ENCODE measurements at places on chromosomes 16 and 17.

DNA sequence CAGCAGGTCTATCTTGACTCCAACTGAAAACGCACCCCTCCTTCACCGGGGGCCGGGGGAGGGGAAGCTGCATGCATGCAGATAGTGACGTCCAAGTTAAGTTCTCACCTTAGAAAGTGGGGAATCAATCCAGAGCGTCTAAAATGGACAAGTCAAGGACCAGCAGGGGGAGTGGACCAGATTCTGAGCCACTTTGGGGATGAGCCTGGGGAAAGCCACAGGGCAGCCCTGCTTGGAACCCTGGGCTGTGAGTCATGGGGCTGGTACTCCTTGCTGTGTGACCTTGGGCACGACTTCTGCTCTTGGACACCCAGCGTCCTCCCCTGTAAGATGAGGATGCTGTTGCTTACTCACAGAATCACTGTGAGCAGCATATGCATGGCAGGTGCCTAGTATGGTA lies 9.1 kb downstream of the TNFRSF13B start:
- H3K36me3 ChIP-seq = no peaks in the 10 kb centered on the region
- no peak overlapping the region for H3K4me3 ChIP-seq
- no peaks in the 10 kb centered on the region for H3K4me1 ChIP-seq
- DNase-seq = no peak
- no peak overlapping the region for H3K27ac ChIP-seq

DNA sequence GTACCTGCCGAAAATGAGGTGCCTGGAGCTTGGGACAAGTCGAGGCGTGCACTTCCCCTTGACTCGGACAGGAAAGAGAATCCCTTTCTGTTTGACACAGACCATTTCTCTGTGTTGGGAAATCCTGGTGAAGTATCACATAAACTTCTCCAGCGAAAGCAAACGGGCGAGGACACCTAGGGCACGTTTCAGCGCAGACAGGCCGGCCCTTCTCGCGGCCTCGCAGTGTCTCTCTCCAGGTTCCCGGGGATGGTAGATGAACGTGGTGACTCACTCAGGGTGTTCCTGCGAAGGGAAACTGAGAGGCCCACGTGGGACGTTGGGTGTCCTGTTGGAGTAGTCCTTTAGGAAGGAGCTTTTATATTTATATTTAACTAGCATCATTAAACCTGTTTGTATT lies 36.3 kb upstream of the ZNF750 start:
- DNase-seq = no peak
- H3K27ac ChIP-seq = no peak overlapping the region
- H3K4me1 ChIP-seq = peaks cover 16% of the 10 kb centered on the region
- H3K27me3 ChIP-seq = no peaks in the 10 kb centered on the region
- H3K4me3 ChIP-seq = no peak overlapping the region
- H3K36me3 ChIP-seq = no peaks in the 10 kb centered on the region

GRCh38 chr17:29914819-29915537 lies 15.1 kb downstream of the SSH2 start:
- no peaks in the 10 kb centered on the region for H3K36me3 ChIP-seq
- H3K27me3 ChIP-seq = no peaks in the 10 kb centered on the region
- no peak for DNase-seq

- peak; percentile 76 for DNase-seq
- no peaks in the 10 kb centered on the region for H3K27me3 ChIP-seq
- H3K4me3 ChIP-seq = no peak overlapping the region
Observed at GRCh38 chr16:29290631-29291247, 115.8 kb downstream of the NPIPB11 start.

DNA sequence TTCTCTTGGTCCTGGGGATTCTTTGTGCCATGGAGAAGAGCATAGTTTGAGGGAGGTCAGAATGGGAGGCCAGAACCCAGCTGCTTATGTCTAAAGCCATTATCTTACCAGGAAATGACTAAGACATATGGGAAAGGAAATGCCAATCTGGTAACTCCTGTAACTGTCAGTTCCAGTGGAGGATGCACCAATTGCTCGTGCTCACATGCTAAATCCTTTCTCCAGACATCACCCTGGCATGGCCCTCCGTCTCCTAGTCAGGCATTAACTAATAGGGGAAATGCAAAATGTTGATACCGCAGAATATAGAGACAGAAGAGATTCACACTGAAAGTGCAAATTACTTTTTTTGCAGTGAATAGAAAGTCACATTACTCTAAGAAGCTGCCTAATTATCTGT lies 255.6 kb upstream of the HSBP1 start:
- H3K36me3 ChIP-seq = no peaks in the 10 kb centered on the region
- no peak for DNase-seq
- H3K27me3 ChIP-seq = no peaks in the 10 kb centered on the region
- peaks cover 20% of the 10 kb centered on the region for H3K4me1 ChIP-seq

- H3K27ac ChIP-seq = no peak overlapping the region
- no peak overlapping the region for H3K4me3 ChIP-seq
- no peaks in the 10 kb centered on the region for H3K36me3 ChIP-seq
- no peaks in the 10 kb centered on the region for H3K27me3 ChIP-seq
Observed at GRCh38 chr17:78885956-78886355, 17.0 kb downstream of the CEP295NL start.

- H3K27ac ChIP-seq = no peak overlapping the region
- no peaks in the 10 kb centered on the region for H3K27me3 ChIP-seq
- no peak for DNase-seq
- no peaks in the 10 kb centered on the region for H3K36me3 ChIP-seq
- H3K4me3 ChIP-seq = no peak overlapping the region
Observed at GRCh38 chr16:15653227-15653626, 3.2 kb downstream of the NDE1 start.

- no peaks in the 10 kb centered on the region for H3K36me3 ChIP-seq
- H3K27me3 ChIP-seq = peaks cover 4% of the 10 kb centered on the region
- DNase-seq = no peak
- H3K27ac ChIP-seq = no peak overlapping the region
Observed at GRCh38 chr16:55487048-55487803, 8.2 kb downstream of the MMP2 start.

- no peaks in the 10 kb centered on the region for H3K27me3 ChIP-seq
- DNase-seq = no peak
- H3K36me3 ChIP-seq = no peaks in the 10 kb centered on the region
- no peak overlapping the region for H3K27ac ChIP-seq
Observed at GRCh38 chr16:62079236-62079635, 43.0 kb upstream of the CDH8 start.

GRCh38 chr17:58365185-58365979 lies 13.4 kb upstream of the SUPT4H1 start:
- H3K4me1 ChIP-seq = peaks cover 15% of the 10 kb centered on the region
- no peak overlapping the region for H3K4me3 ChIP-seq
- no peaks in the 10 kb centered on the region for H3K36me3 ChIP-seq
- H3K27ac ChIP-seq = no peak overlapping the region
- no peak for DNase-seq

- no peak for DNase-seq
- H3K4me1 ChIP-seq = peaks cover 19% of the 10 kb centered on the region
- H3K27ac ChIP-seq = no peak overlapping the region
Observed at GRCh38 chr16:23670137-23670776, 8.4 kb upstream of the PLK1 start.

DNA sequence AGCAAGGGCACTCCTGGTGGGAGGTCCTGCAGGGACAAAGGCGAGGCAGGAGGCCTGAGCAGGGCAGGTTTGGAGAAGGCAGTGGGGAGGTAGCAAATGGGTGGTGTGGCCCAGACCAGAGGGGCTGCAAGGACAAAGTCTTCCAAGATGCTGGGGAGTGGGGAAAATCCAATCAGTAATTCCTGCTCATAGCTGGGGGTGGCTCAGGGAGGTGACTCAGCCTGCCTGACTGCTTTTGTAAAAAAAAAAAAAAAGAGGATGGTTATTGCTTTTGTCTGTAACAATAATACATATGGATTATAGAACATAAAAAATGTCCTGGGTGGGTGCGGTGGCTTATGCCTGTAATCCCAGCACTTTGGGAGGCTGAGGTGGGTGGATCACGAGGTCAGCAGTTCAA lies 5.2 kb downstream of the IL34 start:
- H3K4me3 ChIP-seq = no peak overlapping the region
- H3K27ac ChIP-seq = no peak overlapping the region
- no peaks in the 10 kb centered on the region for H3K27me3 ChIP-seq
- no peaks in the 10 kb centered on the region for H3K36me3 ChIP-seq
- no peaks in the 10 kb centered on the region for H3K4me1 ChIP-seq
- no peak for DNase-seq

GRCh38 chr17:82310877-82311276 lies 6.5 kb downstream of the CD7 start:
- H3K4me3 ChIP-seq = no peak overlapping the region
- H3K36me3 ChIP-seq = no peaks in the 10 kb centered on the region
- H3K27ac ChIP-seq = no peak overlapping the region
- H3K4me1 ChIP-seq = peaks cover 6% of the 10 kb centered on the region
- no peak for DNase-seq

GRCh38 chr16:2437032-2437790 lies 8.0 kb downstream of the CCNF start:
- H3K27ac ChIP-seq = no peak overlapping the region
- no peak overlapping the region for H3K4me3 ChIP-seq
- DNase-seq = no peak
- no peaks in the 10 kb centered on the region for H3K27me3 ChIP-seq

DNA sequence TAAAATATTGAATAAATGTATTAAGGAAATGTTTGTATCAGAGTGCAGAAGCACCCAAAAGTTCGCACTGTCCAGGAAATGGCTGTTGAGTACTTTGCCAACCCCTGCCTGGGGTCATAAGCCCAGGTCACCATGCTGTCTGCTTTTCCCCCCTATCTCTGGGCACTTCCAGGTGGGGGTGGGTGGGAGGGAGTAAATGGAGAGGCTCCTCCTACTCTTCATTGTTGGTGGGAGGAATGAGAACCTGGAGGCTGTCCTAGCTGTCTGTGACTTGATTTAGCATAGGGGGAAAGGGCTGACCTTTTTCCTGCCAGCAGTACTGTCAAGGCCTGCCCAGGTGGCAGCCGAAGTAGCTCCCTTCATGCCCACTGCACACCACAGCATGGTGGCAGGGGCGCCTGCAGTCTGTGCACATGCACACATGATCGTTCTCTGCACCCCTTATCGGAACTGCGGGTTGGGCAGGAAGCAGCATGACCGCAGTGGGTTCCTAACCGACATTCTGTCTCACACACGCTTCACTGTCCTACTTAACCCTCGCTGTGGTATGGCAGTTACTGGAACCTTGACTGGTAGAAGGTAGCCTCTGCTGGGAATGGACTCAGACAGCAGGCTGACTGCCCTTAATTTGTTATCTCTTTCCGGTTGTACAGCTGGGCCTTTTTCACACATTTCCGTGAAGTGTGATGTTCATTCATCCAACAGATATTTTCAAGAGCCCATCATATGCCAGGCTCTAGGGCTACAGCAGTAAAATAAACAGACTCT lies 41.5 kb downstream of the LDHD start:
- H3K27me3 ChIP-seq = no peaks in the 10 kb centered on the region
- H3K27ac ChIP-seq = no peak overlapping the region
- H3K4me1 ChIP-seq = peaks cover 8% of the 10 kb centered on the region
- DNase-seq = no peak
- no peak overlapping the region for H3K4me3 ChIP-seq

DNA sequence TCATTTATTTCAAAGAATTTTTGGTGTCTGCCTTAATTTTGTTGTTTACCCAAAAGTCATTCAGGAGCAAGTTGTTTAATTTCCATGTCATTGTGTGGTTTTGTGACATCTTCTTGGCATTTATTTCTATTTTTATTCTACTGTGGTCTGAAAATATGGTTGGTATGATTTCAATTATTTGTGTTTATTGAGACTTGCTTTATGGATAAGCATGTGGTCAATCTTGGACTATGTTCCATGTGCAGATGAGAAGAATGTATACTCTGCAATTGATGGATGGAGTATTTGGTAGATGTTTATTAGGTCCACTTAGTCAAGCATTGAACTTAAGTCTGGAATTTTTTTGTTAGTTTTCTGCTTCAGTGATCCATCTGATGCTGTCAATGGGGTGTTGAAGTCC lies 383.0 kb downstream of the PMP22 start:
- H3K4me1 ChIP-seq = no peaks in the 10 kb centered on the region
- H3K4me3 ChIP-seq = no peak overlapping the region
- H3K27me3 ChIP-seq = no peaks in the 10 kb centered on the region
- H3K27ac ChIP-seq = no peak overlapping the region
- no peaks in the 10 kb centered on the region for H3K36me3 ChIP-seq

- no peaks in the 10 kb centered on the region for H3K36me3 ChIP-seq
- no peak overlapping the region for H3K4me3 ChIP-seq
- peak; percentile 45 for DNase-seq
- H3K27me3 ChIP-seq = peaks cover 59% of the 10 kb centered on the region
Observed at GRCh38 chr16:56601325-56601724, 7.1 kb upstream of the MT2A start.

DNA sequence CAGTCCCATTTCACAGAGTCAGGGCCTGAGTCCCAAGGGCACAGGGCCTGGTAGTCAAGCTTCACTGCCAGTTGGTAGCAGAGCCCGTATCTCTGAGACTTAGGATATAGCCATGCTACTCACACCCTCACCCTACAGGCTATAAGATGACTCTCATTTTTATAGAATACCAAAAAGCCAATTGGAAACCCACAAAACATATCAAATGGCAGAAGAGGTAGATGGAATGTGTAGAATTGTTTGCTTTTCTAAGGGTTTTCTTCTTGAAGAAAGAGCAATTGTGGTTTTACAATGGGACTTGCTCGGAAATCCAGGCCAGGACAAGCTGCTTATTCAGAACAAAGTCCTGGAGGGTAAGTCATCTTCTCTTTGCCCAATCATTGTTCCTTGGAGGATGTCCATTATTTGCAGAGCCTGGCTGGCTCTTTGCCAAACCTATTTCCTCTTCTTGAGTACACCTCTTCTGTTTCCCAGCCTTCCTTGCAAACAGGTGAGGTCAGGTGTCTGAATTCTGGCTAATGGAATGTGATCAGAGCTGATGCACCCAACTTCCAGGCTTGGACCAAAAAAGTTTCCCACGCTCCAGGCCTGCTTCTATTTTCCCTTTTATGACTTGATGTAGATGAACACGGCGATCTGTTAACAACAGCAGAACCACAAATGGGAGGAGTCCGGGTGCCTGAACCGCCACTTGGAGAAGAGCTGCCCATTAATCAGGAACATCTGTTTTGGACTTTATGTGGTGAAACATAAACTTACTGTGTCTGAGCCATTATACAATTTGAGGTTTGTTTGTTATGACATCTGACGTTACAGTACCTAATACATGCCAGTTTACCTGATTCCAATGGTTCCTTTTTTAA lies 16.9 kb upstream of the CCL22 start:
- no peaks in the 10 kb centered on the region for H3K27me3 ChIP-seq
- DNase-seq = no peak
- no peaks in the 10 kb centered on the region for H3K4me1 ChIP-seq
- H3K36me3 ChIP-seq = no peaks in the 10 kb centered on the region

DNA sequence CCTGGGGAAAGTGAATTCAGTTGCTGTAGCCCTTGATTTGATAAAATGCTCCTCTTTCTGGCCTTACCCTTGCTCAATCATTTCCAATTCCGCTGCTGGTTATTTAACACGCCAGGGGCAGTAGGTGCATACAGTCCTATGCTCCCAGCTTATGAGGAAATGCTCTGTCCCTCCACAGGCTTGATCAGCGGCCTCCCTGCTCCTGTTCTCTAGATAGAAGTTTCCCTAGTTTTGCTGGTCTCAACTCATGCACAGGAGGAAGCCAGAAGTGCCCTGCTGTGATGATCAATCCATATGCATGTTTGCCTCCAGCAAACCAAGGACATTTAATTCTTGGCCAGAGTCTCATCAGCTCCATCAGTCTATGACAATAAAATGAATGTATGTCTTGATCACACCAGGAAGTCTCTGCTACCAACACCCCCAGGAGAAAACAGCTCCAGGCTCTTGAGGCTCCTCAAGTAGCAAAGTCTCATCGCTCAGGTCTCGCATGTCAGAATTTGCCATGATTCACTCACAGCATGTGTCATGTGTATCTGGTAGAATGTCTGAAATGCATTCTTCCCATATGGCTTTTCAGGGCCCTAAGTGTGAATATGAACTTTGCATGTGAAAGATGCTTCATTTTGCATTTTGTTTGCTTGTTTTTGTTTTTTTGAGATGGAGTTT lies 208.9 kb downstream of the CDH13 start:
- H3K4me3 ChIP-seq = no peak overlapping the region
- no peaks in the 10 kb centered on the region for H3K4me1 ChIP-seq
- no peak overlapping the region for H3K27ac ChIP-seq
- DNase-seq = no peak
- no peaks in the 10 kb centered on the region for H3K27me3 ChIP-seq

Data from neural progenitor cell (in vitro differentiated cells).